Progenitor cell of endocrine pancreas (in vitro differentiated cells): ENCODE measurements at places on chromosomes 1 and 21.

DNA sequence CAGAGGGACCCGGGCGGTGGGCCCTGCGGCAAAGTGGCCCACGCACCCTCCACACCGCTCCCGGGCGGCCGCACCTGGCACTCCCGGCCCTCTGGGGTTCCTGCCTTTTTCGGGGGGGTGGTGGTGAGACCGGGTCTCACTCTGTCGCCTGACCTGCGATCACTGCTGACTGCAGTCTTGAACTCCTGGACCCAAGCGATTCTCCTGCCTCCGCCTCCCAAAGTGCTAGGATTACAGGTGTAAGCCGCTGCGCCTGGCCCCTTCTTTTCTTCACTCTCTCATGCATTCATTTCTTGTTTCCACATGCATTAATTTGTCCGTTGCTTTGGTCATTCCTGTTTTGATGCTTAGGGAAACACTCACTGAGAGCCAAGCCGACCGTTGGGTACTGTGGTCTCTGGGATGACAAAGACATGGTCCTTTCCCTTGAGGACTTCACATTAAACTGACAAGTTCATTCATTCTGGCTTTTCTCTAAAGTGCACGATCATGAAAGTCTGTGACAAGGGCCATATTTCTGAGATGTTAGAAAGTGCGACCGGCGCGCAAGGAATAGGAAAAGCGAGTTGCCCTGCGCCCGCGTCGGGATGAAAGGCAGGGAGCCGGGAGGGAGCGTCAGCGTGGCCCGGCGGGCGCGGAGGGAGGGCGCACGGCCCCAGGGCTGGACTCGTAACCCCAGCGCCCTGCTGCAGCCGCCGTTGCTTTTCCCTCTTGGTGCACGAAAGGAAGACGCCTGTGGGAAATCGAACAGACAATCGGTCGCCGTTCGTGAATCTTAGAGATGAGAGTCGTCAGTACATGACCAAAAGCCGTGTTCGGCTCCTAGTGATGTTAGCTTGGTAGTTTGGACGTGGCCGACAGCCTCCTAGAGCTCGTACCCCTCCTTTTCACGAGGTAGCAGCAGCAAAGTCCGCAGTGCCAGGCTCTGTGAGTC, 1.0 kb upstream of the MCOLN2 start:
- DNase-seq, result no peak

- DNase-seq, result no peak
These were observed 49.1 kb downstream of the ELK4 start for GRCh38 chr1:205582471-205583291.

DNA sequence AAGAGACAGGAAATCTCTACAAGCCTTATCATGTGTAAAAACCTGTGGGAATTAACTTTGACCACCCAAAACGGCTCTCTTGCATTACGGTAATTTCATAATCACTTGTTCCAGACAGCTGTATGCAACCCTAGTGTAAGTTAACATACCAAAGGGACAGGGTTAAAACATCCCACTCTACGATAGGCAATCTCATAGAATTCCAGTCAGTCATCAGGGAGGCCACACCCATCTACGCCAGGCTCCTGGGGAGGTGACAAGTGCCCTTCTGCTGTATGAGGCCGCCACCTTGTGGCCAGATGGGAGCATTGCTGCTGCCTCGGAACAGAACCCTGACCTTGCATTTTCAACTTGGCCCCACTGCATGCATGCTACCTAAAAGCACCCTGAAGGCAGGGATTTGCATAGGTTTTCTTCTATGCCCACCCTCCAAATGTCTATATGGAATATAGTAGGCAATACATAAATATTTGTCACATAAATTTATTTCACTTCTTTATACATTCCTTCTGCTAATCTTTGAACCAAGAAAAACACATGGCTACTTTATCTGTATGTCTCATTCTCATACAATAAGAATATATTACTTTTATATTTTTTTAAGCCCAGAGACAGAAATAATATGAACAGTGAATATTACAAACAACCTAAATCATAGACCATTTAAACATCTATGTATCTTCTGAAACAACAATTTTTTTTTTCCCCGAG, 12.6 kb downstream of the HSF2BP start:
- peak; percentile 84 for DNase-seq

DNA sequence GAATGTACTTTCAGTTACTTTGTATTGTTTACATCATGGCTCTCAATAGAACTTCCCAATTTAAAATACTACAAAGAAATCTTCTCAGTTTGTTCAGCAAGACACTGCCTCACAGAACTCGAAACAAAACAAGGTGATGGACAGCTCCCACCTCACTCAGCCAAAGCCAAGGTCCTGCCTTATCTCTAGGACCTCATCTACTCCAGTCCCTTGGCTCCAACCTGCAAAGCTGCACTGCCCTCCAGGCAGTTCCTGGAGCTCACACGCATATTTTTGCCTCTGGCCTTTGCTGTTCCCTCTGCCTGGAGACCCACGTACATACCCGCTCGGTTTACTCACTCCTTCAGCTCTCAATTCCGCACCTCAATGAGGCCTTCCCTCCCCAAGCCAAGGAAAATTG, 40.3 kb downstream of the MCOLN2 start:
- no peak for DNase-seq
